ENCODE measurements at places on chromosomes 3 and 15.

GRCh38 chr15:80474224-80475215 is 70.3 kb downstream of the ARNT2 start:
- DNase-seq: no peak

DNA sequence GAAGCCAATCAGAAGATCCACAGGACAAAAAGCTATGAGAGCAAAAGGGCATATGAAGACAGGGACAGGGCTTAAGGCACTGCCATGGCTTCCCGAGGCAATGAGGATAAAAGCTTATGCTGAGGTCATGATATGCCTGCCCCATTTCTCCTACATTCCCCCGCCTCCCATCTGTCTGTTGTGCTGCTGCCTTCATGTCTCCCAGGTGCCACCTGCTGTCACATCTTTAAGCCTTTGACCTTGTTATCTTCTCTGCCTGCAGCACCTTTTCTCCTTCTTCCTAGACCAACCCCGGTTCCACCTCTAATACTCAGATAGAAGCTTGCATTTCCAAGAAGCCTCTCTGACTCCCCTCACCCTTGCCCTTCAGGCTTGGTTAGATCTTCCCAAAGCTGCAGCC is 213.8 kb downstream of the ARRDC4 start:
- no peak for DNase-seq

- DNase-seq: no peak
These were observed 3.8 kb downstream of the PLD1 start for GRCh38 chr3:171806200-171807128.

- no peak for DNase-seq
These were observed 42.4 kb upstream of the CMTM8 start for GRCh38 chr3:32195995-32196540.

DNA sequence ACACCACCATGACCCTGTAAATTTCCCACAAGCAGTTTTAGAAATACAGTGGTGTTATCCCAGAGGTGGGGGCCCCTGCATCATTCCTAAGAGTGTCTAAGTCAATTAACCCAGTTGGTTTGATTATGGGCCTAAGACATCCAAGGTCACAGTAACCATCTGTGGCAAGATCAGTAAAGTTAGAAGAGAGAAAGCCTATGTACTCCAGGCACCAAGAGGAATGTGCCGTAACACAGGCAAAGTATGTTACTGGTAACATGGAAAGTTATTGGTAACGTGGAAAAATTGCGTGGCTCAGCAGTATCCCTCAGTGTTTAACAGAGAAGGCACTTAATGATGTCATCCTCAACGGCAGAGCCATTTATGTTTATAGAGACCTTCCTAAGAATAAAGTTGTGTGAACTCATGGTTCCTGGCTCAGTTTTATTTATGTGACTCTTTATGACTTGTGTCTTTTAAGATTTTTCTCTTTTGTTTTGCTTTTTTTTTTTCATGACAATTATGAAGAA is 144.1 kb upstream of the RASGRP1 start:
- no peak for DNase-seq

GRCh38 chr3:194572944-194573491 is 60.2 kb downstream of the TMEM44 start:
- DNase-seq: no peak

DNA sequence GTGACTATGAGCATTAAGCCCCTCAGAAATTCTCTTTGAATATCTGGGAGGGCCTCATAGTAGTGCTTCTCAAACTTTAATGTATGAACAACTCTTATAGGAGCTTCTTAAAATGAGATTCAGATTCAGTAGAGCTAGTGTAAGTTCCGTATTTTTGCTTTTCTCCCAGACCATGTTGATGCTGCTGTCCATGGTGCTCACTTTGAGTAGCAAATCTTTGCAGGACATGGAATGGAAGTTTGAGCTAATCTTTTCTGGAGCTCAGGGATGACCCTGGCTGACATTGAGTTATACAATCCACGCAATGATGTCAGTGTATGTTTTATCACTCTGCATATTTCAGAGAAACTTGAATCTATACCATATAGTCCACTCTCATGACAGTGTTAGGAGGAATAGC is 134.2 kb downstream of the OTOL1 start:
- DNase-seq: no peak

- no peak for DNase-seq
These were observed 118.1 kb downstream of the ZNF621 start for GRCh38 chr3:40642812-40643211.

- DNase-seq: no peak
These were observed 79.7 kb upstream of the SMAD3 start for GRCh38 chr15:66985653-66986052.

DNA sequence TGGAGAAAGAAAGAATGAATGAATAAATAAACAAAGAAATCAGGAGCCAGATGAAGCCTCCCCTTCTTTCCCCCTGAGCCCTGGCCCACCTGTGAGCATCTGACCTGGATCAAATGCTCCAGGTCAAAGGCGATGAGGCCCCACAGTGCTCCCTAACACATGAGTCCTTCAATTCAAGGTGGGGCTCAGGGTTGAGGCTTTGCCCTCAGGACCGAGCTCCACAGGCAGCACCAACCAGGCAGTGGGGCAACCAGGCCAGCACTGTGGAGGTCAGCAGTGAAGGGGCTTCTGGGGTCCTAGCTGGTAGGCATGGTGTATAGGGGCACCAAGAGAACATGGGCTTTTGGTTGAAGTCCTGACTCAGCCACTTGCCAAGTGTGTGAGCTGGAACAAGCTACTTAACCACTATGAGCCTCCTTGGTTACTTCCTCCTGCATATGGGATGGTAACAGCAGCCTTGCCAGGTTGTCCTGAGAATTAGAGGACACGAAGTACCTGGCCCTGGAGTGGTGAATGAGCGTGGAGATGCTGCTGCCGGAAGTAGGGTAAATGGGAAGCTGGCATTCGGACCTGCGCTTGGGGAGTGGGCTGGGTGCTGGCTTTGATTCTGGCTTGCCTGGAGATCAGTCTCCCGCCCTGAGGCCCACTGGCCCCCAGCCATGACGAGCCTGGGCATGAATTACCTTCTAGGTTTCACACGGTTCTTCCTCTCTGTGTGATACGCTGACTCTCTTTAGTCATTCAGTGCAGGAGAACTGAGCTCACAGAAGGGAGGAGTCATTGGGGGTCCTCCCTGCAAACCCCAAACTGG is 10.0 kb upstream of the PAQR5 start:
- no peak for DNase-seq

- DNase-seq: peak; percentile 83
These were observed 4.3 kb upstream of the MYL3 start for GRCh38 chr3:46867550-46867898.

GRCh38 chr3:36302626-36303025 is 77.7 kb upstream of the STAC start:
- no peak for DNase-seq

DNA sequence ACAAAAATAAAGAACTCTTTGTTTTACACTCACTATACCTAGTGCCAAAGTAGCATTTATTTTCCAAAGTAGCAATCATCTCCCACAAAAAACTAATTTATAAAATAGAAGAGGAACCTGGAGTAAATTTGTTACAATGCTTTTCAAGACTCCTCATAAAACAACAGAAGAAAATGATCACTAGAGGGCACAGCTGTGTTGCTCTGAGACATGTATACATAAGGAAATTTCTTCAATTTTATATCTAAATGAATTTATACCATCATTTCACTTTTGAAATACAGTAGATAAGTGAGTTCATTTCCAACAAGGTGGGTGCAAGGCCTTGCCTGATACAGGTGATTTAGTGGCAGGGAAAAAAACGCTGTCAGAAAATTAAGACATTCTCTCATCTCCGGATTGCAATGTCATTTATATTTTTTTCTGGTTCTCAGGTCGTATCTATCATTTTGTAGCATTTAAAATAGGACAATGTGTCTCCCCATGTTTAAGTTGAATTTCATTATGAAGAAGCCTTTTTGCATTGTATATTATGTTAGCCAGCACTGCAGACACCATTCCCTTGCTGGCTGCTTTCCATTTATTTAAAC is 25.3 kb upstream of the ARHGEF26 start:
- no peak for DNase-seq

- DNase-seq: no peak
These were observed 176.8 kb downstream of the NECTIN3 start for GRCh38 chr3:111248406-111248805.

DNA sequence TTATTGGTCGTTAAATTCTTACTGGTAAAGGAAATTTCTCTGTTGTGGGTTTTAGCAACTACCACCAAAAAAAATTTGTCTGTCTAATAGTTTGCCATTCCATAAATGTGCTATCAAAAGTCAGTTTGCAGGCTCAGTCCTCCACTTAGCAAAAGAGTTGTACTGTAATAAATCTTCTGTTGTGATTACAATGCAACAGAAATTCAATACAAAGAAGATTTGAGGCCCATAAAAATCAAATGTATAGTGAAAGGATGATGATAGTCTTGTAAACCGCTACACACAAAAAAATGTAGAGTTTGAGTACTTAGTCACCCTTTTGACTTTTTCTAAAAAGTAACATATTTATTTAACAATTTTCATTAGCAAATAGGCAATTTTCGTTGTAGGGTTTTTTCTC is 251.7 kb downstream of the VGLL3 start:
- DNase-seq: no peak

DNA sequence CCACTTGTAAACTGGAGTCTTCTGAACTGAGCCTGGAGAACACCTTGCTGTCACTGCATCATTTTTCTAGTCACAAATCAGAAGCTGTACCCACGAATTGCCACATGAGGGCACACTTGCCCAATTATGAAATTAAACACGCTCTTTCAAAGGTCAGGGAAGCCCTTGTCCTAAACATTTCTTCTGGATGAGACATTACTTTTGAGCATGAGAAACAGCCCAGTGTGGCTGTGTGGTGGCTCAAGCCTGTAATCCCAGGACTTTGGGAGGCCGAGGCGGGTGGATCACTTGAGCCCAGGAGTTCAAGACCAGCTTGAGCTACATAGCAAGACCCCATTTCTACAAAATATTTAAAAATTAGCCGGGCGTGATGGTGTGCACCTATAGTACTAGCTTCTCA is 27.5 kb upstream of the CFAP161 start:
- peak; percentile 46 for DNase-seq

- DNase-seq: no peak
These were observed 3.0 kb upstream of the APH1B start for GRCh38 chr15:63274427-63274826.

- no peak for DNase-seq
These were observed 67.3 kb downstream of the MORC1 start for GRCh38 chr3:109050591-109051167.

DNA sequence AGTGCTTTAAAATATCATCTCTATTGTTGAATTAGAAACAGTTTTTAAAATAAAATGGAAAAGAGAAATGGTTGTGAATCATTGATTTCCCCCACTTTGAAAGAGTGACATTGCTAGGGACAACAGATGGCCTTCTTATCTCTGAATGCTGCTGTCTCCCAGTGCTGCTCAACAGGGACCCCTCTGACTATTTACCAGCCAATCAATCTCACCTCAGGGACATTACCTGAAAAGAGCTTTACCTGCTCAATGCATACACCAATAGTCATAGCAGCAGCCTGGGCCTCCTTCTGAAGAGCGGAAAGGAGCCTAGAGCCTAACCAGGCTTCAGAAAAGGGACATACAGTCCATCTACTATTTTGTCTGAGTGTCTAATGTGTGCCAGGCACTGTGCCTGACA is 162.8 kb downstream of the CGGBP1 start:
- DNase-seq: no peak

GRCh38 chr3:129602309-129602708 is 4.2 kb downstream of the PLXND1 start:
- no peak for DNase-seq

DNA sequence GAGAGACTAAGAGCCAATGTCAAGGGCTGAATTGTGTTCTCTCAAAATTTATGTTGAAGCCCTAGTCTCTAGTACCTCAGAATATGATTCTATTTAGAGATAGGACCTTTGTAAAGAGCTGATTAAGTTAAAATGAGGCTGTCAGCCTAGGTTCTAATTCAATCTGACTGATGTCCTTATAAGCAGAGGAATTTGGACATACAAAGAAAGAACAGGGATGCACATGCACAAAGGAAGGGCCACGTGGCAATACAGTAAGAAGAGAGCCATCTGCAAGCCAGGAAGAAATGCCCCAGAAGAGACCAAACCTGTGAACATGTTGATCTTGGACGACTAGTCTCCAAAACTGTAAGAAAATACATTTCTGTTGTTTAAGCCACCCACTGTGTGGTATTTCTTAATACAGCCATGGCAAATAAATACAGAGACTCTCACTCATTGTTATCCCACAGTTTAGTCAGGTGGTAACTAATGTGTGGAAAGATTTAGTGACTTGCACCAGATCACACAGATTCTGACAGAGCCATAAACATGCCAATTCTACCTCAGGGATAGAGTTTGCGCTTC is 652.2 kb downstream of the NAALADL2 start:
- DNase-seq: no peak

GRCh38 chr15:42808913-42809312 is 72.0 kb upstream of the CDAN1 start:
- DNase-seq: no peak

DNA sequence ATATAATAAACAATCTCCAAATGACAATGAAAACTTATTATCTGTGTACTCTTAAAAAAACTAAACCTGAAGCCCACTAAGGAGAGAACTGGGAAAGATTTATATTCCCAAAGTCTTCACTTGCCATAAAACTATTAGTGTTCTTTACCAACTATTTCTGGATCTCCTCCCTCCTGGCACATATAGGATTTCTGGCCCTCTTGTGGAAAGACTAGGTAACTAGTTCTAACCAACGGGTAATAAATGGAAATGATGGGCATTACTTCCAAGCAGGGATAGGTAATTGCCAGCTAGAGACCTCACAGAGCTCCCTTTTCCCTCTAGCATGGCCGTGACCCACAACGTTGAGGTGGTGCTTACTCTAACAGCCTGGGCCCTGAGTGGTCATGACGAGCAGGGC is 110.1 kb downstream of the DNAH12 start:
- no peak for DNase-seq

DNA sequence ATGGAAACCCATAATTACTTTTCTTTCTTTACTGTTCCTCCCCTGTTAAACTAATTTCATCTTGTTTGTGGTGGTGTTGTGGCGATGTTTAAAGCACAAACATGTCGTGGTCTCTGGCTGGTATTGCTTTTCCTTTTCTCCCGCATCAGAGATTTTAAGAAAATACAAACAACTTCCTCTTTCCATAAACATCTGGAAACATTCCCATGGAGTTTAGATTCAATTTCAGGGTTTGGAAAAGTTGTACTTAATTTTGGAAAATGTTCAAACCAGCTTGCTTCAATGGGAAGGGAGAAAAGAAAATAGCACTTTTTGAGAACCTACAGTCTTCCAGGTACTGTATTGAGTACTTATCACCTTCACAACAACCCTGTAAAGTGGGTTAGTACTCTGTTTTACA is 30.4 kb downstream of the STARD9 start:
- DNase-seq: no peak

- DNase-seq: no peak
These were observed 25.5 kb downstream of the SIN3A start for GRCh38 chr15:75425966-75426500.

DNA sequence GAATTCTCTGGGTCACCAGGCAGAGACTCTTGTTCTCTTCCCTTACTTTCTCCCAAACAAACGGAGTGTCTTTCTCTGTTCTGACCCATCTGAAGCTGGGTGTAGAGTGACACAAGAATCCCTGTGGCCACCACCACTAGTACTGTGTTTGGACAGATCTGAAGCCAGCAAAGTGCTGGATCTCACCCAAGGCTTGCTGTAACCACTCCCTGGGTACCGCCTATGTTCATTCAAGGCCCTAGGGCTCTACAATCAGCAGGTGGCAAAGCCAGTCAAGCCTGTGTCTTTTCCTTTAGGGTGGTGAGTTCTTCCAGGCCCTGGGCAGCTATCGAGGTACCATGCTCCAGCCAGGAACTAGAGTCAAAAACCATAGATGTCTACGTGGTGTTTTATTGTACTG is 149.2 kb upstream of the CTNNB1 start:
- no peak for DNase-seq

Measured in adrenal gland (tissue), 19 donors.